ENCODE measurements at places on chromosomes 12 and 14.

GRCh38 chr12:80756875-80757274, 40.2 kb downstream of the MYF5 start:
- no peak for DNase-seq

- DNase-seq = no peak
Measured at GRCh38 chr12:24705741-24706358, 243.1 kb downstream of the BCAT1 start.

GRCh38 chr12:75852143-75852542, 179.4 kb downstream of the PHLDA1 start:
- DNase-seq = no peak

GRCh38 chr12:27820564-27820963, 40.5 kb upstream of the MANSC4 start:
- DNase-seq = no peak

GRCh38 chr12:96502477-96502876, 13.1 kb downstream of the CFAP54 start:
- no peak for DNase-seq

DNA sequence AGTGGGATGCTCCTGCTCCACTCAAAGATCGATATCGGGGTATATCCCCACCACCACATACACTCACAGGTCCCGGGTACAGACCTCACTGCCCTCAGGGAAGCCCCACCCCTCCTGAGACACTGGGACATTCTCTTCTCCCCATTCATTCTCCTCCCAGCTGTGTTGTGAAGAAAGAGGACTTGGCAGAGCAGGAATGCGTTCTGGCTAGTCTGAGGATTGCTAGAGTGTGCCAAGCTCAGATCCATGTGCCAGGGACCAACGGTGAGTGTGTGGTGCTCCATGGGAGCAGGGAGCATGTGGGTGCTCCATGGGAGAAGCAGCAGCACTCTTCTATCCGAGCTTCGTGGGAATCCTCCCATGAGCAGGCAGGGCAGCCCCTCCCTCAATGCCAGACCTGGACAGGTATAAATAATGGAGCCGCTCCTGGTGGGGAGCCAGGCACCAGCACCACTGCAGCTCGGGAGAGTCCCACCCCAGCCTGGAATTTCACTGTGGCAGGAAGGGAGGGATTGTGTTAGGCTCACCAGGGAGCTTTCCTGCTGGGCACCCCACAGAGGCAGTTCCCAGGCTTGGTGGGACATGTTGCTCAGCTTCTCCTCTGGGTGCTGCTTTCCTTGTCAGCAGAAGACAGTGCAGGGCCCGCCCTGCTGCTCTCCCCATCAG, 2.3 kb upstream of the KRT5 start:
- no peak for DNase-seq

Data from NCI-H774 (cell line).